ENCODE measurements at places on chromosomes 2 and 18.

DNA sequence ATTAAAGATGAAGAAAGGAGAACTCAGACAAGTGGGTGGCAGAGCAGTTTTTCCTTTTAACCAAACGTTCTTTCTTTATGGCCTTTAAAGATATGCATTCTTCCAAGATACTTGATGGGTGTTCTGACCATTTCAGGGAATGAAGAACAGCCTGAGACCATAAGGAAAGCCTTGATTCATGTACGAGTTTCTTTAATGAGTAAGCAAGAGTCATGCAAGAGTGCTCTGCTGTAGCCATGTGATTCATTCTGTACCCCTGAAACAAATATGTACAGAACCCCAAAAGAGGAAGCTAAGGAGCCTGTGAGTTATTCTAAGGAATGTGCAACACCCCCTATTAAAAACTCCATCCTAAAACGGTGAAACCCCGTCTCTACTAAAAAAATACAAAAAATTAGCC, 372.8 kb downstream of the MTX2 start:
- DNase-seq, result no peak

GRCh38 chr2:287471-287885, 413 bp downstream of the ALKAL2 start:
- no peak for DNase-seq

- DNase-seq, result no peak
Measured at GRCh38 chr2:31161637-31162036, 23.4 kb upstream of the GALNT14 start.

DNA sequence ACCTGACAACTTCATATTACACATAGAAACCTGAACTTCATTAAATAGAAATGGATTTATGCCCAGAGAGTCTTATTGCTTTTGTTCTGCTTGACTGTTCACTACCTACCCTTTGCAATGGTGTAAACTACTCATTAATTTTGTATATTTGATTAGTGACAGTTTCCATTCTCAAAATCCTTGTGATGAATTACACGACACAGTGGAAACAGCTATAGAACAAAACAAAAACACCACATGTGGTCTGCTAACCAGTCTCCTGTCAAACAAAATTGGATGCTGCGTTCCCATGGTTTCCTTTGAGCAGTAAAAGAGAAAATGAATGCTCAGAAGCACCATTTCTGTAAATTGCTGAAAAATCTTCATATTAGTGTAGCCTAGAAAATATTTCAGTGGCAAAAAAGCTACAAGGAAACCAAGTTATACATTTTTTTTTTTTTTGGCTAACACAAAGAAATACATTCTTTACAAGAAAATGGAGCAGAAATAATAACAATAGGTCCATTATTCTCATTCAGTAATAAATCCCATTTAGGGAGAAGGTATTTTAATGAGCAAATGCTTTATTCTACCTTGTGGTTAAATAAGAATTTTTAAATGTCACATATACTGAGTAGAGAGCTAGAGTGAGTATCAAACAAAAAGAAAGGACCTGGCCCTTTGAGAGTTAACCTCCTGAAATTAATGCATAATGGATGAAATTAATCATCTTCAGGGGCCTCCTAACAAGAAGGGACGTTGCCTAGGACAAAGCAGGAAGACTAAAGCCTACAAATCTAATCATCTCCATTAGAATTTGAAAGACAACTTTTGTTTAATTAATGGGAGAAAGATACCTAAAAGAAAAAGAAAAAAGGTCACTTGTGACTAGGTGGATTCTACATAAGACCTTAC, 355.1 kb upstream of the ZC3H15 start:
- no peak for DNase-seq

- no peak for DNase-seq
Measured at GRCh38 chr2:88614497-88615157, 12.6 kb downstream of the EIF2AK3 start.

GRCh38 chr2:138239902-138240491, 261.6 kb upstream of the SPOPL start:
- no peak for DNase-seq

GRCh38 chr2:74146929-74147726, 584 bp downstream of the BOLA3 start:
- DNase-seq, result no peak

GRCh38 chr2:15169326-15170069, 391.6 kb downstream of the NBAS start:
- DNase-seq, result no peak

- DNase-seq, result no peak
Measured at GRCh38 chr2:239459056-239459455, 58.2 kb upstream of the HDAC4 start.

- DNase-seq, result no peak
Measured at GRCh38 chr2:192030289-192030688, 164.4 kb downstream of the TMEFF2 start.

DNA sequence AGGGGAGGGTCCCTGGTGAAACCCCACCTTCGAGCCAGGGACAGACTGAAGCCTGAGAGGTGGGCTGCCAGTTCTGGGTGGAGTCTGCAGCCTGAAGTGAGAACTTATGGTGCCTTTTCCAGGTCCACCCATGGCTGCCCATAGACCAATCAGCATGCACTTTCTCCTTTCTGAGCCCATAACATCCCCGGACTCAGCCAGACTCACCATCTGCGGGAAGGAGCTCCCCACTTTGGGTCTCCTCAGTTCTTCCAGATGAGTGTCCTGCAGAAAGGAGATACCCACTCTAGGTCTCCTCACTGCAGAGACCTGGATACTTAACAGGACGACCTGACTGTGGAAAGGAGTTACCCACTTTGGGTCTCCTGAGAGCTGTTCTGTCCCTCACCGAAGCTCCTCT, 1673.4 kb upstream of the TMEFF2 start:
- DNase-seq, result no peak

GRCh38 chr18:25279133-25279532, 72.8 kb downstream of the ZNF521 start:
- DNase-seq, result no peak

DNA sequence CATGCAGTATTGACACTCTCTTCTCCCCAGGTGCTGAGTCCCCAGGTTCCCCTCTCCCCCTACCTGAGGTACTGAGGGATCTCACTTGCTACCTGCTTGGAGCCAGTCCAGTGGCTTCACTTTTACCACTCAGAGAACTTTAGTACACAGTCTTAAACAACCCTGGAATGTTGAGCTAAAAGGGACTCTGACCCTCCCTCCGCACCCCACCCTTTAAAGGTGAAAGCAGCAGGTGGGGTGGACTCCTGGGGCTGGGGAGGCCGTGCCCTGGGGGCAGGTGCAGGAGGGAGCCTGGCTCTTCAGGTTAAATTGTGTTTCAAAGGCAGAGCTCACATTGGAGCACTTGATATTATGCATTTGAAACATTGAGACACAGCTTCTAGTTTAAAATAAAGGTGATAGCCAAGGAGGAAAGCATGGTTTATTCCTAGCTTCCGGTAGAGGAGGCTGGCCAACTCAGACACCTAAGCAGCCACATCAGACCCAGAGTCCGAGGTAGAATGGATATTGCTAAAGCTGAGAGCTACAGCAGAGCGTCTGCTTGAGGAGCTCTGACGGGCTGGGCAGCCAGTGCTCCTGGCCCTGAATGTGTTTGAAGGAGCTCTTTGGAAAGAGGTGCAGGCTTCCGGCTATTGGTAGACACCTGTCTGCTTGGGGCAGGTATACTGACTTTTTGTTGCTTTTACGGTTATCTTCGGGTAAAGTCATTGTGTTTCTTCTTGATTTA, 196.4 kb downstream of the AGAP1 start:
- no peak for DNase-seq

GRCh38 chr2:62382757-62383156, 123.2 kb downstream of the TMEM17 start:
- DNase-seq, result no peak

DNA sequence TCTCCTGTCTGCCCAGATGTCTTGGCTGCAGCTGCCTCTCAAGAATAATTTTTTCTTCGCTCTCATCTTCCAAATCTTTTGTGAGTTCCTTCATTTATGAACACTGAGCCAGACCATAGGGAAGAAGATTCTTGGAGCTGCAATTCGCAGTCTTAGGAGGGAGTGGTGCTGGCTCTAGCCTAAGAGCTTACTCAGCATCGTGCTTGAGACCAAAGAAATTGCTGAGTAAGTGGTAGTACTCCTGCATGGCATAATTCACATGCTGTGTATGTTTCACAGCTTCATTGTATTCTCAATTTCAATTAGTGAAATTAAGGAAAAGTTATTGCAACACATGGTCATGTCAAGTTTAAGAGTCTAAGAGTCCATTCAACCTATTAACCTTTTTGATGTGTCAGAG, 771.7 kb downstream of the ADCYAP1 start:
- no peak for DNase-seq

- no peak for DNase-seq
Measured at GRCh38 chr2:218071218-218071937, 2.3 kb downstream of the RUFY4 start.

- no peak for DNase-seq
Measured at GRCh38 chr2:159186462-159186861, 100.0 kb downstream of the WDSUB1 start.

DNA sequence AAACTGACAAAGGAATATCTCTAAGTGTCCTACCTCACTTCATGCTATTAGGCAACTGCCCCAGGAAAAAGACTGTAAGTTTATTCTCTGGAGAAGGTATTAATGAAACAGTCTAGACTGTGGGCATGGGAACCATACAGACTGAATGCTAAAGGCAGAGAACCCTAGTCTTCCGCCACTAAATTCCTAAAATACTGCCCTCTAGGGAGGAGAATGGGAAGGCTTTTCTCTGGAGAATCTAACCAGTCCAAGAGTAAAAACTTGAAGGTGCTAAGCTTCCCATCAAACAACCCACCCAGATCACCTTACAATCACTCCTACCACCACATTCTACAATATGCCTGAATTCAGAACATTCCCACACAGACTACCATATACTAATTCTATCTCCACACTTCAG, 3.4 kb downstream of the SRBD1 start:
- no peak for DNase-seq

Measured in stimulated activated CD8-positive, alpha-beta memory T cell treated with anti-CD3 and anti-CD28 coated beads, Interleukin-4, amount 100 ng/mL, for 24 hours (primary cell).